ENCODE measurements at places on chromosomes 12 and 14. TPM values are rescaled to one million over a fixed set of nuclear protein-coding genes. Genes with fewer than 3 reads are reported as not detected.

Gene GSC
- 16.2 TPM for total RNA-seq

Gene OR4M1
- total RNA-seq, result not detected

Gene ZNF219
- 58.0 TPM for total RNA-seq

Gene ALDH2
- 59.5 TPM for total RNA-seq

DNA sequence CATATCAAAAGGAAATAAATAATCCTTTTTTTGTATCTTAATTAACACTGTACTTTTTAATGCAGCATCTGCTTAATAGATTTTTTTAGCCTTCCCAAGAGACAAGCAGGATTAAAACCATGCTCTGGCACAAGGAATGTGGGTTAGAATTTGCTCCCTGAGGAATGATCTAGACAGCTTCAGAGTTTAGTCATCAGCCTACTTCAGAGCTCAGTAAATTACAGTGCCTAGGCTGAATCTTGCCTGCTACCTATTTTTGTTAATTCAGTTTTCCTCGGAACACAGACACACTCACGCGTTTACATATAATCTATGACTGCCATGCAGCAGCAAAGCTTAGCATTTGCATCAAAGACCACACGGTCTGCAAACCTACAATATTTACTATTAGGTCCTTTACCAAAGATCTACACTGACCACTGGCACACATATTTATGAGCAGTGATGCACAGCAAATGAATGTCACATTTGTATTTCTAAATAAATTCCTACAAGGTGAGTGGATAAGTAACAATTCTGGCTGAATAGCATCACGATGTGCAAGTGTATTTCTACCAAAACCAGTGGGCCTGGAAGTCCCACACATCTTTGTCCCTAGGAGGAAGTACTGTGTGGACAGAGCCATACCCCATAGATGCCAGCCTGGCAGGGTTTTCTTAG is 309.8 kb upstream of the TMEM132C start:
- no peak for DNase-seq

DNA sequence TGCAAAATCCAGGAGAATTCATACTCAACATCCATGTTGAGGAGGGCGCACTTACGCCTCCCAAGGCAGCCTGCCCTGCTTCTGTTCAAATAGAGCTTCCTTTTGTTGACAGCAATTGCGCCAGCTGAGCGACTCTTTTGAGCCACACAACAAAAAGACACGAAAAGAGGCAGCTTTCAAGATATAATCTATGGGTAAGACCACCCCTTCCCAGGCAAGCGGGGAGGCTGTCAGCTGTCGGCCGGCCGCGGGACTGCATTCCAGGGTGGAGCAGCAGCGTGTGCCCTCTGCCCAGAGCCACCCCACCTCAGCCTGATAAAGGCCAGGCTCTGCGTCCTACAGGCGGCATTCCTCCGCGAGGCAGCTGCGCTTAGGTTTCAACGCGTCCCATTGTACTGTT is 15.8 kb upstream of the STAB2 start:
- no peak for DNase-seq

- no peak for DNase-seq
These were observed 36.6 kb downstream of the KRT80 start for GRCh38 chr12:52155048-52155868.

GRCh38 chr12:1530592-1531152 is 63.7 kb downstream of the FBXL14 start:
- DNase-seq, result no peak

- no peak for DNase-seq
These were observed 7.0 kb downstream of the SYT1 start for GRCh38 chr12:78871566-78871965.

- no peak for DNase-seq
These were observed 1.5 kb downstream of the P3H3 start for GRCh38 chr12:6829536-6830220.

GRCh38 chr12:67333649-67334048 is 64.5 kb downstream of the CAND1 start:
- no peak for DNase-seq

- no peak for DNase-seq
These were observed 284.1 kb upstream of the FOXG1 start for GRCh38 chr14:28482251-28483040.

- DNase-seq, result no peak
These were observed 128.7 kb downstream of the CNTN1 start for GRCh38 chr12:40820794-40821484.

DNA sequence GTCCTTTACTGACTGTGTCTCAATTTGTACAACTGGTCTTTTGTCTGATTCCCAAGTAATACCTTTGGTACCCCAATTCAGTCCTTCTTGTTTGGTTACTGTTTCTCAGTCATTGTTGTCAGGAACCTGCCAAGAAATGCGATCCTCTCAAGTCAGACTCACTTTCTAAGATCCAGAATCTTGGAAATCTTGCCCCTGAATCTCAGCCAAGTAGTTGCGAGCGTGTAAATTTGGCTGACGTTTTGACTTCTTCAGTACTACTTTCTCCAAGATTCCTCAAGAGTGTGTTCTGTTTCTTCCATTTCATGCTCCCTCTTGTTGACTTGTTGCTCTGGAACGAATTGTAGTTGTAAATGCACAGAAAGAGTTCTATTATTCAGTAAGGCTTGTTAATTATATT is 114.0 kb downstream of the MSRB3 start:
- no peak for DNase-seq

DNA sequence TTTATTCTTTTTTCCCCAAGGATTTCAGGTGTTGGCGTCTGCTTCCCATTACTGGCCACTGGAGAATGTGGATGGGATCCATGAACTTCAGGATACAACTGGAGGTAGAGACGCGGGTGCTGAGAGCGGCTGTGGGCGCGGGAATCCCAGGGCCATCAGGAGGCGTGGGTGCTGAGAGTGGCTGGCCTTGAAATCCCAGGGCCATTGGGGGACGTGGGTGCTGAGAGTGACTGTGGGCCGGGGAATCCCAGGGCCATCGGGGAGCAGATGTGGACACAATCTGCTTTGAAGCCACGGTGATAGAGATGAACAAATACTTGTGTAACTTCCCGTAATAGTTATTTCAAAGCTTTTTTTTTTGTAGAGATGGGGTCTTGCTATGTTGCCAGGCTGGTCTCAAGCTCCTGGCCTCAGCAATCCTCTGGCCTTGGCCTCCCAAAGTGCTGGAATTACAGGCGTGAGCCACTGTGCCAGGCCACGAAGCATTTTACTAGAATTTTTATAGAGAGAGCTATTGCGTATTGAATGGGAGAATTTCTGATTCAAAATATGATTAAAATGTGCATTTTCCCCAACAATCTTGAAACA is 12.8 kb downstream of the ADGRD1 start:
- DNase-seq, result peak; percentile 36

GRCh38 chr14:33114331-33114730 is 175.7 kb downstream of the NPAS3 start:
- DNase-seq, result no peak

DNA sequence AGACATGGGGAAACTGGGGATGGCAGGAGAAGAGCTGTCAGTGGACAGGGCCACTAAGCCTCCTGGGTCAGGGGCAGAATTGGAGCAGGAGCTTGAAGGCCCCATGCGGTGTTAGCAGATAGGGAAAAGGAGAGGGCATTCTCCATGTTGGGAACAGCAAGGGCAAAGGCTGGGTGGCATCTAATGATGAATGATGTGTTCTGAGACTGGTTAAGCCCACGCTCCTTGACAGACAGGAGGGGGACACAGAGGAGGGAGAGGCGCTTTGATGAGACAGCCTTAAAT is 63.0 kb downstream of the CLMN start:
- peak; percentile 56 for DNase-seq

DNA sequence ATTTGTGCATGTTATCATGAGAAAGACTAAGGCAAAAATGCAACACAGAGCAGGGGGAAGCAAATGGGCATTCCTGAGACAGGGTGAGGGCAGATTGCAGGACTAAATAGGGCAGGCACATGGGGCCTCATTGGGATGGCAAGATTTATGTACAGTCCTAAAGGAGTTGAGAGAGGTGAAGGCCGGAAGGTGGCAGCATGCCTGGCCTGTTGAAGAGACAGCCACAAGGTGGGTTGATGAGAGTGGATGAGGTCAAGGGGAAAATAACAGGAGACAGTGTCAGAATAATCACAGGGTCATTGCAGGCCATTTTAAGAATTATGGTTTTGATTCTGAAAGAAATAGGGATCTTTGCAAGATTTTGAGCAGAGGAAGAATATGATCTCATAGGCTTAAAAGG is 21.0 kb downstream of the PAH start:
- DNase-seq, result no peak

DNA sequence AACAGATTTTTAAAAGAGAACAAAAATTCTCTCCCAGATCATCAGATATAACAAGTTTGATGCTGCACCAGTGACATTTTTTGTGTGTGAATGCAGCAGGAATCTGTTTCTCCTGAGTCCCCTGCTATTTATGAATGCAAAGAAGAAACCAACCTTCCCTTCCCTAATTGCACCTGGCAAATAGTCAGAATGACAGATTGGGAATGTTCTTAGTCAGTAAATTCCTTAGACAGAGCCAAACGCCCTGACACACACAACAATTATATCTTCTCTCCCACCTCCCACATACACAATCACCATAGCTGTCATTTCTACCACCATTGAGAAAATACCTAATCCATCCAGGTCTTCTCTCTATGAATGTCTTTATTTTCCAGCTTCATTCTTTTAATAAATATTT is 174.4 kb downstream of the ALG10B start:
- no peak for DNase-seq

- DNase-seq, result no peak
These were observed 95.9 kb upstream of the PPP2R5C start for GRCh38 chr14:101665478-101666078.

- DNase-seq, result no peak
These were observed 55.8 kb upstream of the CLEC14A start for GRCh38 chr14:38311655-38312054.

Data from type B pancreatic cell (in vitro differentiated cells).